Activated CD4-positive, alpha-beta T cell treated with anti-CD3 and anti-CD28 coated beads, Interleukin-10, Interleukin-2, amounts not matched to agents 100 ng/mL and 50 ng/mL, durations not matched to agents 16 hours and 8 hours (primary cell): ENCODE measurements at places on chromosomes 12 and 14.

DNA sequence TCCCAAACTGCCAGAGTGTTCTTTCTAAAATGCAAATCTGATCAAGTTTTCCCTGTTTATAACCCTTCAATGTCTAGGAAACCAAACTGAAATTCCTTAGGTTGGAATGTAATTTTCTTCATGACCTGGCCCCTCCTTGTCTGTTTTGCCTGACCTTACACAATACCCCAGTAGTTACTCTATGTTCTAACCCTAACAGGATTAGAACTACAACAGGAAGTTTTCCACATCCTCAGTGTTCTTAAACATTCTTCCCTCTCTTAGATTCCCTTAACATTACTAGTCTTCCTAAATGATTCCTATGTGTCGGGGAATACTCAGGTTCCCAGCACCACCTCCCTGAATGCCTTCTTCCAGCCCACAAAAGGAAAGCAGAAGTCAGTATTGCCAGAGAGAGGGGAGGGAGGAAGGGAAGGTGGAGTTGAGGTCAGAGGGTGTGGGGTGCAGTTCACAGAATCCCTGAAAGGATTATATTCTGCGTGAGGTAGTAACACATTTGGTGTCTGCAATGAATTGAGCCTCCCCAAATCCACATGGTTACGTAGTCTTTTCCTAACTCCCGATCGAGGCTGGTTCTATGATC is 72.6 kb downstream of the BBS10 start:
- DNase-seq, result no peak

DNA sequence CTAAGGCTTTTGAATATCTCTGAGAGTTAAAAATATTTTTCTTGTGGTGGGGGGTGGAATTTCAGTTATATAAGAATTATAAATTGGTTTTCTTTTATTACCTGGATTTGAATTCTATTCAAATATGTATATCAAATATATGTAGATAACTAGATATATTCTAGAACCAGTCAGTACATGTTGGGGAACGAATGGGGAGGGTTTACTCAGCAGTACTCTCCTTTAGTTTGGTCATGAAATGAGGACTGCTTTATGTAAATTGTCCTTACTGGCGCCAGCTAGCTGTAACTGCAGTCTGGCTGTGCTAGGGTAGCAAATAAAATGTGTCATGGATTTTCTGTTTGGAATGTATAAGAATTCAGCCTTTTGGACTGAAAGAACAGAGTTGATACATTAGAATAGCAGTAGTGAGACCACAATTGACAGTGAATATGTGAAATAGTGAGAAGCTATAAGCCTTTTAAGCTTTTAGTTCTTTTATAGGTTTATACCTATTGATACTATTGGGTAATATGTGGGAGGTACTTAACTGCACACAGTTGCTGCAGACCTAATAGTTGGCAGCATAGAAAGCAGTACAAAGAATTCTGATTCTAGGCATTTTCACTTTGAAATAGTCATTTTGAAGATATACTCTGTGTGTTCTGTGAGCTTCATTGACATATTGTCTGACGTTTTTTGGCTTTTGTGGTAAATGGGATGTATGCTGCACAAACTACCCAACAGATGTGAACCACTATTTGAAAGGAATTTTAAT is 29.0 kb downstream of the ATF7IP start:
- peak; percentile 85 for DNase-seq

GRCh38 chr12:4270831-4271716 is 2.5 kb upstream of the CCND2 start:
- peak; percentile 72 for DNase-seq

GRCh38 chr12:64890873-64891468 is 66.5 kb downstream of the TBC1D30 start:
- DNase-seq, result peak; percentile 63

- no peak for DNase-seq
These were observed 154.2 kb downstream of the MSRB3 start for GRCh38 chr12:65432651-65433050.

DNA sequence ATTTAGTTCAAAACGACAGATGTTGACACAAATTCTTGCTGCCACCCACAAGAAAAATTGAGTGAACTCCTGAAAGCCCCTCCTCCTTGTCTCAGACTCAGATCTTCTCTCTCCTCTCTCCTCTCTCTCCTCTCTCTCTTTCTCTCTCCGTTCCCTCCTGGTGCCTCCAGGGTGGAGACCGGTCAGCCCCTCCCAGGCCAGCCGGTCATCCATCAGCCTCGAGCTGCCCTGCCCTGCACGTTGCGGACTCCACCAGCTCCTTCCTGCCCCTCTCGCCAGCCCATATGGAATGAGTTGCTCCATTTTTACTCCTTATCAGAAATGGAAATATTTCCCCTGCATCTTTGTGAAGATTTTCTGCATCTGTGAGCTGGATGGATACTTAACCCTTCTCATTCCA is 103.8 kb downstream of the TBX5 start:
- DNase-seq, result no peak

- peak; percentile 42 for DNase-seq
These were observed 55.7 kb downstream of the NINJ2 start for GRCh38 chr12:607541-608001.

- no peak for DNase-seq
These were observed 77.0 kb upstream of the FOXN3 start for GRCh38 chr14:89493877-89494634.

DNA sequence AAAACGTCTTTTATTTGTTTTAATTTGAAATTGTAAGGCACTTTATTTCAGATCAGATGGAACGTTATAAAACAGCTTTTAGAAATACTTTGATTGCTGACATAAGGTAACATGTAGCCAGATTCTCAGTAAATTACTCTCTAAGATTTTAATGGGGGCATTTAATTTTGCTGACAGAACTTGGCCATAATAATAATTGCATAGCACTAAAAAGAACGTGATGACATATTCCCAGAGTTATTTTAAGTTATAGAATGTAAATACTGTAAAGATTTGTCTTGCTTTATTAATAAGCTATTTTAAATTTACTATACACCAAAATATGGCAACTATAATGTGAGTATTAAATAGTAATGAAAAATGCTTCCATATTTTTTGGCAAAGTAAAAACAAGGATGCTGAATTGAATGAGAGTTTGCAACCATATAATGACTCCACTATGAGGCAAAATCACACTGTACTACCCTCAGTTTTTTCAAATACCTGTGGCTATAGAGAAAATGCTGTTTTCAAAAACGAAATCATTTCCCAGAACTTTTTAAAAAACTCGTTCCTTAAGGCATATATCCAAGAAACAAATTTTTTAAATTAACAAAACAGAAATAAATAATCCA is 876 bp downstream of the LUM start:
- DNase-seq, result no peak

DNA sequence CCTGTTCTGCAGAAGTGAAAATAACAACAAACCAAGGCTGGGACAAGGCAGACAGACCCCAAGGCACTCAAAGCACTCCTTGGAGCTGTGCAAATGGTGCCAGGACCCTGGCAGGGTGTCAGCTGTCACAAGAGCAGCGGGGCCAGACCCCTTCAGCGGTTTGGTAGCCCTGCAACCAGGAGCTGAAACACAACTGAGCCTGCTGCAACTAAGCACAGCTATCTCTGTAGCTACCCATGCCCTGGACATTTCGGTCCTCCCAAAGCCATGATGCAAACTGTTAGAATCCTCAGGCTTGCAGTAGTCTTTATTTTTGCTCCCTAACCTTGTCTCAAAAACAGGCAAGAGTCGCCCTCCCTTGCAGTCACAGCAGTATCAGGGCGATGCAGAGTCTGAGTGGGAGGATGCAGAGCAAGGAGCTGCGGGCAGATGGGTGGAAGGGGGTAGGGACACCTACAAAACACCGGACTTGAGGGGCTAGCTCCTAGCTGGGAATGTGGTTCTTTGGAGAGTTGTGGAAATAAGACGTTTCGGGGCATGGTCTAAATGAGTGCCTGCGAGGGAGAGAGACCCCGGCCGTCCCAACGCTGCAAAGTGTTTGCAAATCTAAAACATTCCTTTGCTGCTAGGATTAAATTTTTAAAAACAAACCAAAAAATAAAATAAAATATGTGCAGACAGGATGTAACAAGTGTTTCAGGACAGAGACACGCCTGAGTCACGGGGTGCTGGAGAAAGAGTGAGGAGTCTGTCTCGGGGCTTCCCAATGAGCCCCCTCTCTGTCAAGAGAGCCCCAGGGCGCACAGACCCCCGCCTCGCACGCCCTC is 1.0 kb downstream of the NUAK1 start:
- no peak for DNase-seq

GRCh38 chr14:24851837-24852236 is 198.1 kb downstream of the STXBP6 start:
- DNase-seq, result no peak

DNA sequence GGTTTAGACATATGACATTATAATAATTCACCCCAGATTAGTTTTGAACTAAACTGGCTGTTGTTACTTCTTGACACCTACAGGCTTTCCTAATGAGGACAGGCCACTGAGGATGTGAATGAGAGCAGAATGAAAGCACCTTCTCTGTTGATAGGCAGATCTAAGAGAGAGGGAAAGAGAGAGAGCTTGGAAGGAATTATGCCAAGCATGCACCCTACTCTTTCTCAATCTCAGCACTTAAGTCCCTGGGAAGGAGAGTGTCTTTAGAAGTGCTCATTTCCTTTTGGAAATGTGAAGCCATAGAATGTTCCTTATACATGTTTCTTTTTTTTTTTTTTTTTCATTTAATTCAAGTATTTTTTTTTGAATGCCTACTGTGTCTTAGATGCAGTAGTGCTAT is 49.0 kb downstream of the TBC1D15 start:
- DNase-seq, result no peak

- no peak for DNase-seq
These were observed 53.8 kb downstream of the SPTLC2 start for GRCh38 chr14:77562681-77563080.

GRCh38 chr12:93979189-93979588 is 169.2 kb upstream of the PLXNC1 start:
- peak; percentile 16 for DNase-seq

DNA sequence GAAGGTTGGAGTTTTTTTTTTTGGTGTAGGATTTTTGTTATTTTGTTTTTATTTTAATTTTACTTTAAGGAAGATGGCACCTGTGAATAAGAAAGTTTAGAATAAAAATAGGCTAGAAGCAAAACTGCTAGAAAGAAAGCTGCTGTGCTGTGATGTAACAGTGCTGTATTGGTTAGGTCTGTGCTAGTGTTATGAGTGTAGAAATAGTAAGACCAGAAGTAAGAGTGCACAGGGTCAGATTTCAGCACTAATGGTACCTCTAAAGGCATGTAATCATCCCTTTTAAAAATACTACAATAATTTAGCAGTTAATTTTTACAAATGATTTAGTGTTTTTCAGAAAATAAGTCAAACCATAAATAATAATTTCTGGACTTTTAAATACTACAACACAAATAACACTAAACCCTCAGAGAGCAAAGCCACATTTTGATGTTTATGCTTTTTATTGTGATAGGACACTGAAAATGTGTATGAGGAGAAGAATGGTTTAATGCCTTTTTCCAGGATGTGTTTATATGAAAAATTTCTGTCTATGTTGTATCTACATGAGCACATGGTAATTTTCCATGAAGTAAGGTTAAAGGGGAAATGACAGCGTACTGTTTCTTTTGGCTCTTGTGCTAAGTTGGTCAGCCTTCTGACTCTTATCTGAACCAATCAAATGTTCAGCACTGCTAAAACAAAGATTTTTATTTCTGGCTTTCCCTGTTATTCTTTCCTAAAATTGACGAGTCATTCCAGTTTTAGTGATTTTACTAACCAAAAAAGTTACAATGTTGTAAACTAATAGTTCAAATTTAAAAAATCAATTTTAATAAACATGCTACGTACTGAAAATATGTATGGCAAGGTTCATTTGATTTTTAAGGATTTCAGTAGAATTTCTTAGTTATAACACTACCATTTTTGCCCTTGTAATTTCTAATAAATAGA is 96.1 kb downstream of the PPHLN1 start:
- peak; percentile 48 for DNase-seq

- no peak for DNase-seq
These were observed 160.7 kb upstream of the LRFN5 start for GRCh38 chr14:41446008-41446407.

DNA sequence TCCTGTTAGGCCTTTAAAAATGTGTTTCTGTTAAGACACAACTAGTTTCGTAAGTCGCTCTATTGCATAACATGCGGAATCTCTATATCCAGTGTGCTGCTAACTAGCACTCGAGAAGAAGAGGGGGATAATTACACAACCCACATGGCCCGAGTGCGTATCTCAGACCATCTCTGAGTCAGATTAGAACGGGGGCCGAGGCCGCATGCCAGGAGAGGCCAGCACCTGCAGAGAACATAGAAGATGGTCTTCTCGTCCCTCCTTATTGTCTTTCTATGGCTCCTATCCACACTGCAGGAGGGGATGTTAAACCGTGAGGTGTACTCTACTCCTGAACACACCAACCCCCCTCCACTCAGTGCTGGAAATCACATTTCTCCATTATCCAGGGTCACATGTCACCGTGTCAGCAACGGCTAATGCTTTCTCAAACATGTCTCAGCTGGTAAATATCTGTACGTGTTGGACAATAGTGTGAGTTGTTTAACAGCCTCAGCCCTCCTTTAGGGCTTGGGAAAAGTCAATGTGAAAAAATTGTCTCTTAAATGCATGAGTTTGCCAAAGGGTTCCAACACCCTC is 56.3 kb downstream of the CCDC88C start:
- DNase-seq, result no peak

DNA sequence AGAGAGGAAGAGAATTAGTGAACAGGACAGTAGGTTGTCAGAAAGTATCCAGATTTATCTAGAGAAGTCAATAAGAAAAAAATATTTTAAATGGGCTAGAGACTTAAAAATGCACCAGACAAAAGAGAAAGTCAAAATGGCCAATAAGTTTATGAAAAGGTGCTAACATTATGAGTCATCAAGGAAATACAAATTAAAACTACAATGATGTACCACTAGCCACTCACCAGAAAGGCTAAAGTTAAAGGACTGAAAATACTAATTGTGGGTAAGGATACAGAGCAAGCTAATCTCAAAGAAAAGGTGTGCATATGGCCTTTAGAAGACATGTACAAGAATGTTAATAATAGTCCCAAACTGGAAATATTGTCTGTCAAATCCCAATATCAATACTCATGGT is 37.7 kb downstream of the C12orf50 start:
- DNase-seq, result no peak

DNA sequence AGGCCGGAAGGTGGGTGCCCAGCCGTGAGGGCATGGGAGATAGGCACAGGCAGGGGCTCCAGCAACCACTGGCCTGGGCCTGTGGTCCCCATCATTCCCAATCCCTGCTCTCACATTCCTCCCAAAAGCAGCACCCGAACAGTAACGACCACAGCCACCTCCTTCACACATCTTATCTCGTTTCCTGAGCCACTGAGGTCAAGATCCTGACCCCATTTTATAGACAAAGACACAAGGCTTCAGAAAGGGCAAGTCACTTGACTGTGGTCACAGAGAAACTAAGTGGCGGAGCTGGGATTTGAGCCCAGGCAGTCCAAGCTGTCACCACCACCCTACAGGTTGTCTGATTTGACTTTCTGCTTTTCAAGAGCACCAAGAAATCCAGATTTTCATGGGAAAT is 38.9 kb downstream of the DTX1 start:
- no peak for DNase-seq

- DNase-seq, result no peak
These were observed 521.1 kb upstream of the MGAT4C start for GRCh38 chr12:86777325-86777724.
